ELR (cell line): ENCODE measurements at places on chromosomes 3 and 15.

DNA sequence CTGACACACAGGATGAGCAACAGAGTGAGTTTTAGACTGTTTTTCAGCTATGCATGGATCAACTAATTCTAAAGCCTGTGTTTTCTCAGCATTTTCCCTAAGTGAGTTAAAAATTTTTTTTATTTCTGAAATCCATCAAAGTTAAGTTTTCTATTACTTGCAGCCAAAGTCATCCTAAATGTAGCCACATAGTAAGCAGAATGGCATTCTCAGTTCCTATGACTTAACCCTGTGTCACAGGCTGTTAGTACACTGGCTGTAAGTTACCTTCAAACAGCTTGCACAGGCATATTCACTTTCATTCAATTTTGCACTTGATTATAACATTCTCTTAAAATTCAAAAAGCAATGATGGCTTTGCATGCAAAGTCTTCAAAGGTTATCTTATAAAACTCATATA is 368.2 kb downstream of the OCA2 start:
- DNase-seq = no peak

DNA sequence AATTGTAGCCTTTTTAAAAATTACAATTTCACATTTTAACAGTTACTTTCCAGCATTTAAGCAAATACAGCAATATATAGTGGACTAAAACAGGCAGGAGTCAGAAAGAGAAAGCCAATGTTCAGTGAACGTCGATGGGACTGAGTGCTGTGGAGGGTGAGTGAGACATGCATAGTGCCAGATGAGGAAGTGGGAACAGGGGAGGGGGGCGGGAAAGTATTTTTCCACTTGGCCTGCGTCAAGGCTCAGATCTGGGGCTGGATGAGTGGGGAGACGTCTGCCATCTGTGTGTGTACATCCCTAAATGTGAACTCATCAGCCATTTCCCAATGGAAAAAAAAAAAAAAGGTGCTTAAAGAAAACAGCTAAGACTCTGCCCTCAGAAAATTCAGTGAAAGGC is 19.2 kb upstream of the RAD18 start:
- no peak for DNase-seq

- DNase-seq = no peak
These were observed 453.1 kb downstream of the EPHA3 start for GRCh38 chr3:89560568-89560967.

DNA sequence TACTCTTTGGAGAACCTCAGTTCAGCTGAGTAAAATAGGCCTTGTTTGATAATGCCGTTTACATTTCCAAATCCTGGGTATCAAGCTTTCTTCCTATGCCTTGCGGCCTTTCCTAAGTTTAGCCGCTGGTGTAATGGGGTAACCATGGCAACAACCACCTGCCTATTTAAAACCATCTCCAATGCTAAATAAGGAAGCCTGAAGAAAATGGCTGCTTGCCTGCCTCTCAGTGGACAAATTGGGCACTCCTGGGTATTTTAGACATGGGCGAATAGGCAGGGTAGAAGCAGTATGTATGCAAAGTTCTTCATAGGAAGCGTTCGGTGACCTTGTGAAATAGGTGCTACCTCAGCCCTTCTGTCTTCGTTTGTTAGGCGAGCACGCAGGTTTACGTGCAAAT is 122.7 kb downstream of the DGKG start:
- DNase-seq = peak; percentile 16
